Activated naive CD4-positive, alpha-beta T cell treated with anti-CD3 and anti-CD28 coated beads, Interleukin-2, amount 50 U/mL, for 72 hours (primary cell): ENCODE measurements at places on chromosomes 11 and 22. TPM values are rescaled to one million over a fixed set of nuclear protein-coding genes. Genes with fewer than 3 reads are reported as not detected.

DNA sequence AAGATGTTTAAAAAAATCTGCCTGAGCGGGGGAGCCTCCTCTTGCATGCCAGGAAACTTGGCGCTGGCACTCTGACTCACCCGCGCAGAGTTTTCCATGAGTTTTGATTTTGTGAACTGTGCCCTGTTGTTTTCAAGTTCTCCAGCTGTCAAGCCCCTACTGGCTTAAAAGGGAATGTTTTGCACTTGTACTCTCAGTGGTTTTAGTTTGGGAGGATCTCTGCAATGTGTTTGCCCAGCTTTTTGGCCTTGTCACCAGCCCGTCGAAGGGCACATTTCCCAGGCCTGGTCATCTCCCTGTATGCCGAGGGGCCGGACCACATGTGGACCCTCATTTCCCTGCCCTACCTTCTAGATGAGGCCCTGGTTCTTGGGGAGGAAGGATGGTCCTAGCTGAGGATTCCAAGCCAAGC, 12.2 kb downstream of the MRGPRF start:
- no peak for DNase-seq

DNA sequence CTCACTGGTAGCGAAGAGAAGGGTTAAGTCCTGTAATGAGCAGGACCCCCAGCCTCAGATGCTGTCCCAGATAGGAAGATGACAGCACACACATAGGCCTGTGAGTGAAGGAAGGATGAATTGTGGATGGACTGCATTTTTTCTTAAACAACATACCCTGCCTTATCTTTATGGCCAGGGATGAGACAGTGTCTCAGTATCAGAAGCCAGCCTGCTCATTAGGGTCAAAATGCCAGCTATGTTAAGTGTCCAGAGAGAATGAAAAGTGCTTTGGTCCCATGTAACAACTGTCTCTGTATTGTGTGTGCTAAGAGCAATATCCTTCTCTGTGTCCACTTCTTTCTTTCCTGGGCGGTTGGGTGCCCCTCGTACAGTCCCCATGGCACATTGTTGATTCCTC, 30.2 kb downstream of the PPFIBP2 start:
- DNase-seq, result no peak

- no peak for DNase-seq
Measured at GRCh38 chr22:43449205-43449830, 37.5 kb downstream of the MPPED1 start.

DNA sequence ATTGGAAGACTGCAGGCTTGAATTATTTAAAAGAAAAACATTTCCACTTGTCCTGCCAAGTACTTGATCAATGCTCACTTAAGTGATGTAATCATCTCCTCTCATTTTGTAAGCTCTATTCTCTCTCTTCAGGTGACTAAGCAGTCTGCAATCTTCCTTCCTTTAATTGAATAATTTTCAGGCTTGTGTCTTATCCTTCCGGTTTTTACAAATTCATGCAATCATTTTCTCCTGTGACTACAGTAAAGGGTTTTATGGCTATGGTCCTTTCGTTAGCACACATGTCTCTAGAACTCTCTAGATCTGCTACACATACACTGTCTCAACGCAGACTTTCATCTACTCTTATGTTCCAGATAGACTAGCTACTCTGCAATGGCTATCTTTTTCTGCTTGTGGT, 12.6 kb upstream of the UPB1 start:
- DNase-seq, result no peak

DNA sequence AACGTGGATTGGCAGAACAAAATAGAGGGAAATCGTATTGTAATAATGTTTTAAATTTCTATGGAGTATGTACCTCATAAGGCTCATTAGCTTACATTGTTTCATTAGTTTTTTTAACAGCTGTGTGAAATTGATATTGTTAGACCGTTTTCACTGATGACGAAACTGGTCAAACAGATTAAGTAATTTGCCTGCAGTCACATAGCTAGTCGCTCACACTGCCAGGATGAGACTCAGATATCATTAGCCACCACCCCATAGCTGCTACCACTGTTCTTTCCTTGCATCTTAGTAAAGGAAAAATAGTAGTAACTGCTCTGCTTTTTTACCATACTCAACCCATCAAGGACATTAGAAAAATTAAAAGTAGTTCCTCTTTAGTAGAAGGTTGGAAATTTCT, 64.0 kb downstream of the DKK3 start:
- DNase-seq, result no peak

DNA sequence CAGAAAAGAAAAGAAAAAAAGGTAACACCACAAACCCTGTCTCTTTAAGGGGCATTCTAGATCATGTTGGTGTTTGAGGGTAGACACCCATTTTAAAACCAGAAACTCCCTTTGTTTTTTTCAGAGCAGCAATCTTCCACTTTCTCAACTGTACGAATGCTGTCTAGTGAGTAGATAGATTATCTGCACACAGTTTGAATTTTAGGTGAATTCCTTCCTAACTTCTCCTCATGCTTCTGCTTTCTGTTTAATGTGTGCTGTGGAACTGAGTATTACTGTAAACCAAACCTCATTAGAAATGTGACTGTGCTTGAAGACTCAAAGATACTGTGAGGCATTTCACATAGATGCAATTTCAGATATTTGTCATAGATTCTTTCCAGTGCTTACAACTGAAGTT, 102.4 kb downstream of the PRMT3 start:
- DNase-seq, result no peak

GRCh38 chr22:50581031-50581949, 1.4 kb downstream of the CHKB start:
- no peak for DNase-seq

DNA sequence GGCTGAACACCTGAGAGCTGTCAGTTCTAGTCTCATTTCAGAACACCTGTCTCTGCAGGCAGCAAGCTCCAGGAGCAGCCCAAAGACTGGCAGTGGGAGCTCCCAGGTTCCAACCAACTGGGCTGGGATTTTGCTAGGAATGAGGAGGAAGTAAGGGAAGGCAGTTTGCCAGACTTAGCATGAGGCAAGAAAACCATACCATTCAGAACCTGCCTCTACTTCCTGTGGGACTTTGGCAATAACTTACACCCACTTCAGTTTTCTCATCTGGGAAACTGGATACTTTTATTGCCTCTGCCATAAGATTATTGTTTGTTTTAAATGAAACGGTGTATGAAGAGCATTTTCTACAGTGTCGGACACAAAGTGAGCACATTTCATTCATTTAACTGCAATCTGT, 363.7 kb upstream of the ISX start:
- no peak for DNase-seq

GRCh38 chr11:78829146-78829545, 254.5 kb upstream of the NARS2 start:
- DNase-seq, result no peak

DNA sequence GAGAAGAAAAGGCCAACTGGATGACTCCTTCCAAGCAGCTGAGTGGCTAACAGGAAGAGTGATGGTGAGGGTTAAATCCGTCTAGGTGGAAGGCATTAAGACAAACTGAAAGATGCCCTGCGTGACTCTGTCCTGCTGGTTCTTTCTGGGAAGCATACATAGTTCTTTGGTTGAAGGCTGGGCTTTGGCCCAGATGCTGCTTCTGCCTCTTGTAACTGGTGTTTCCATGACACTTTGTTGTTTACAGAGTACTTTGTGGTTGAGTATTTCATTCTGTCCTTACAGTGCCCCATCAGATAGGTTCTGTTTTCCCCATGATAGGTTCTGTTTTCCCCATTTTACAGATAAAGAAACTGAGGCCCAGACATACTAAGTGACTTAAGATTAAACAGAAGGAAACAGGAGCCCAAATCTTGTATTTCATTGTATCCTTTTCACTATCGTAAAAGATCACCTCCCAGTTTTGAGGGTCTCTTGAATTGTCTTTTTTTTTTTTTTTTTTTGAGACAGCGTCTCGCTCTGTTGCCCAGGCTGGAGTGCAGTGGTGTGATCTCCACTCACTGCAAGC, 124.3 kb upstream of the RASSF10 start:
- no peak for DNase-seq

- no peak for DNase-seq
Measured at GRCh38 chr22:22090650-22091399, 108.2 kb upstream of the TOP3B start.

- DNase-seq, result no peak
Measured at GRCh38 chr11:92644595-92645445, 324.6 kb upstream of the MTNR1B start.

GRCh38 chr11:2459016-2459725, 14.4 kb downstream of the KCNQ1 start:
- no peak for DNase-seq

- DNase-seq, result no peak
Measured at GRCh38 chr22:48187356-48187755, 1424.9 kb downstream of the TBC1D22A start.

DNA sequence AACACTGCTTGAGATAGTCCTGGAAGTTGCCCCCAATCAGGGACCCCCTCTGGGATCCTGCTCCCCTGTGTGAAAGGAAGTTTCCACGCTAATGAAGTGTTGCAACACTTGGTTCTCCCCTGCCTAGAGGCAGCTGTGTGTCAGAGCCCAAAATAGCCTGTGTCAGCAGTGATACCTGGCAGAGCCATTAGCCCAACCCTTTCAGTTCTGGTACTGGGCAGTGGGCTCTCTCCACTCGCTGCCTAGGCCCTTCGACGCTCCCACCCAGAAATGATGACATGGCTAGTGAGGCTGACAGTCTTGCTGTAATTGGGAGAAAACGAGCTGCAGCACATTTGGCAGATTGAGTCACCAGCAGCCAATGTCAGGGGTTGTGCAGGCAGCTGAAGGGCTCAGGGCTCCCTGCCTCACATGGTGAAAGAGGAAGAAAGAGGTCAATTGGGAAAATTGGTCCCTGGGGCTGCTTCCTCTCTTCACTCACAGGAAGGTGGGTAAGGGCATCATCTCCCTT, 1.4 kb upstream of the NXF1 start:
- DNase-seq, result no peak

DNA sequence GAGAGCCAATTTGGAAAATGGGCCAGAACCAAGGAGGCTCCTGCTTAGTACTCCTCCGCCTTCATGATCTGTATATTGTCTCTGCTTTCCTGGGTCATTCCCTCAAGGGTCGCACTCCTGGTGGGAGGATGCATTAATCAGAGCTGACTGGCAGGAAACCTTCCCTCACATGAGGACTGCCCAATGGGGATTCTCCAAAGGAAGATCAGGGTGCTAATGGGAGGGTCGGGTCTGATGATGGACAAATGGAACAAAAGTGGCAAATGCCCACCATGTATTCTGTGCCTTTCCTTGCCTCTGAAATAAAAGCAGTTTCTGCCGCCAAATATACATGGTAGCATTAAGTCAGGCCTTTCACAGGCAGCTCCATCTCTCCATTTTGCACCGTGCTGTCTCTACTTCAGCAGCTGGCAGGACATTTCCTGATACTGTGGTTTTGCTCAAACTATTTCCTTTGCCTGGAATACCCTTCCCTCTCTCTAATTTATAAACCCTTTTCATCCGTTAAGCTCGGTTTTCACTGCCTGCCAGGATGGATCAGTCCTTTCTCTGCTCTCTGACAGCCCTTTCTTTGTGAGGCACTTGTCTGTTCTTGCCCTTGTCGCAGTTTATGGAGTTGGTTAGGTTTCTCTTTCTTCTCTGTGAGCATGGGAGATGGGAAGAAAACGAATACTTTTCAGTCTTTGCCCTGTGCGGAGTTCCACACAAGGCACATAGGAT, 13.5 kb downstream of the SREBF2 start:
- DNase-seq, result no peak

GRCh38 chr22:48240935-48241230, 1478.4 kb downstream of the TBC1D22A start:
- no peak for DNase-seq

DNA sequence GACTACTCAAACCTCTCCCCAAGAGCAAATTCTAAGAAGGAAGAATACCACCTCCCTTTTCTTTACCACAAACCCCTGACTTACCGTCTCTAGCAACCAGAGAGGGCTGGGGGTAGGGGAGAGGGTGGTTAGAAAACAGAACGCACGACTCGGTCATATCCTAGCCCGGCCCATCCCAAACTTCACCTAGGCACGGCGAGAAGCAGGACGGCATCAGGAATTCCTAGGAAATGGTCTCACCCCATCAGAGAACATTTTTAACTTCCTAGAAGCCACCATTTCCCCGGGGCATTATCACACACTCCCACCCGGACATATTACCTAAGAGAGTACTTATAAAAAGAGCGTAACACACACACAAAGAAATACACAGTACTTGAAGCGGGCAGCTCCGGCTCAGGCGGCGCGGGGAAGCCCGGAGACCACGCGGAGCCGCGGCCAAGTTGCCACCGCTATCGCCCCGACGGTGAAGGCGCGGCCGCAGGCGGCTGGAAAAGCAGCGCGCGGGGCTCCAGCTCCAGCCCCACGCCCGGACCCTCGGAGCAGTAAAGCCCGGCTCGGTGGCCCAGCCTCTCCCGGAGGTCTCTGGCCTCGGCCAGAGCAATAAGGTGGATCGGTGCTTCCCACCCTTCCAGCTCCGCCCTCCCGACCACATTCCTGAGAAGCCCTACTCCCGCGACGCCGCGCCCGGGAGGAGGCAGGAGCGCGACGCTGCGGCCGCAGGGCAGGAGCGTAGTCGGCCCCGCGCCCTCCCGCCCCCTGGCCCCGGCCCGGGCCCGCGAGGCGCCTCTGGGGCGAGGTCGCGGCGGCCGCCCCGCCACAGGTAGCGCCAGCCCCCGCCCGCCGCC, 878 bp downstream of the RRAS2 start:
- peak; percentile 44 for DNase-seq

- DNase-seq, result no peak
Measured at GRCh38 chr11:1048375-1049070, 12.0 kb upstream of the MUC6 start.

GRCh38 chr11:1858154-1858553, 5.3 kb downstream of the LSP1 start:
- DNase-seq, result no peak

GRCh38 chr22:43039800-43040199, 24.9 kb upstream of the PACSIN2 start:
- no peak for DNase-seq

DNA sequence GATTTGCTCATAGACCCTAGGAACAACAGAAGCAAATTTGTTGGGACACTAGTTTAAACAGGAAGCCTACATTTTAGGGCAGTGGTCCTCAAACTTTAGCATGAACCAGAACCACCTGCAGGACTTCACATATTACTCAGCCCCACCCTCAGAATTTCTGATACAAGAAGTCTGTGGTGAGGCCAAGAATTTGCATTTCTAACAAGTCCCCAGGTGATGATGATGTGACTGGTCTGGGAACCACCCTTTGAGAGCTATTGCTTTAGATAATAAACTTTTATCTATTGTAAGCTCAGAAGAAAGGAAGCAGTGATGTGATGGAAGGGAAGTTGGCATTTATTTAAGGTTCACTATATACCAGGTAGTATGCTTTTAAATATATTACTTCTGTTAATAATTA, 194.0 kb downstream of the FAM181B start:
- DNase-seq, result no peak

GRCh38 chr11:19316434-19316833, 75.7 kb upstream of the E2F8 start:
- DNase-seq, result no peak

Gene UBQLN3
- 0.25 TPM for total RNA-seq

Gene LRRC75B
- total RNA-seq, result 0.91 TPM

Gene GGTLC3
- not detected for total RNA-seq

Gene SCGB1D2
- total RNA-seq, result not detected

Gene FDX1
- total RNA-seq, result 13.0 TPM

Gene NAV2
- total RNA-seq, result 0.27 TPM

Gene BBS1
- total RNA-seq, result 9.1 TPM

Gene C22orf31
- not detected for total RNA-seq

Gene MOGAT2
- total RNA-seq, result not detected

Gene FAM227A
- 0.37 TPM for total RNA-seq

Gene SCT
- not detected for total RNA-seq
